Astrocyte of the spinal cord (primary cell): ENCODE measurements at places on chromosomes 3 and 15.

DNA sequence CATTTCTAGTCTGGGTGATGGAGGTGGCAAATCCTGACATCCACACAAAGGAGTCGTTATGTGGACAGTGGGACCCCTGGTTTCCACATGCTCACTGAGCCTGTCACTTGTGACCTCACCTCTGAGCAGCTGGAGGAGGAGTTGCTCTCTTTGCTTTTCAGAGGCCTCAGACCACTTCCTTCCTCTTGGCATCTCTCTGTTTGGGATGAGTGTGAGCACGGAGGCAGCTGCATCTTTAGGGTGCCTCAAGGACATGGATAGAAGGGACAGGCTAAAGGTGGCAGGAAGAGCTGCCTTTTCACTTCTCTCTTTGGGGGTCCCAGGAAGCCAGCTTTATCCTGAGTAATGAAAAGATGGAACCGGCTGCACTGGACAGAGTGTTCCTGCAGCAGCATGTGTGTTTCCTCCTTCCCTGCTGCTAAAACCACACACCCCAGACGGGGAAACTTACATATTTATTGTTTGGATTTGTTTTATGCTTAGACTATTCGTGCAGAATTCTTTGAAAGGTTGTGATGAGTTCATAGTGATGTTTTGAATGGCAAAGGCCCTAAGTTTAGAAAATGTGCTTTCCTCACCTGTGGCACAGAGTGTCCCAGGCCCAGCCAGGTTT is 31.8 kb downstream of the GPR171 start:
- DNase-seq: peak; percentile 18

- no peak for DNase-seq
Observed at GRCh38 chr15:71186267-71186666, 71.0 kb downstream of the THSD4 start.

- DNase-seq: no peak
Observed at GRCh38 chr15:59562448-59563186, 49.0 kb upstream of the GCNT3 start.

DNA sequence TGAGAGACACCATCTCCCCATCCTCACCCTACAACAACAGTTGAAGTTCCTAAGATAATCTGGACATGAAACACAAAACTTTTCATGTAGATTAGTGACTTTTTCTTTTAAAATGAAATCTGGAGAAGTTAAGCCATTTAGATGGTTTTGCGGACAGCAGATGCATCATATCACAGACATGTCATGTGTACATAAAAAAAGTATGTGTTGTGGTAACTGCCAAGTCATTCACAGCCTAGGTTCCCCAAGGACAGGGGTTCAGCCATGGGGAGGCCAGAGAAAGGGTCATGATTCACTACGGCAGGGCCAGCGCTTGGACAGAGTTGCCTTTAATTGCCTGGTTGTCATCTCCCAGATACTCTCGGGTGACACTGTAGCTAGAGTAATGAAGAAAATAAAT is 163.2 kb downstream of the PDZRN3 start:
- no peak for DNase-seq
